H9 (cell line): ENCODE measurements at places on chromosomes 3 and 15. TPM values are rescaled to one million over a fixed set of nuclear protein-coding genes. Genes with fewer than 3 reads are reported as not detected.
A peak's percentile ranks its signal among the peaks of the same experiment; 100 is the strongest.

The CILP gene
- total RNA-seq, result 0.04 TPM in 1 of 2 replicates, not detected in the other

The CLDN16 gene
- not detected in 2 replicates for total RNA-seq

The DLL4 gene
- total RNA-seq, result 0.28 and 0.35 TPM in 2 replicates

The DHX36 gene
- total RNA-seq, result 103 and 106 TPM in 2 replicates

The ANO10 gene
- total RNA-seq, result 32.3 and 38.7 TPM in 2 replicates

The PLS1 gene
- total RNA-seq, result 20.0 and 20.4 TPM in 2 replicates

GRCh38 chr3:142976621-142977398 lies 13.3 kb upstream of the PAQR9 start:
- peak; percentile 45 for DNase-seq

DNA sequence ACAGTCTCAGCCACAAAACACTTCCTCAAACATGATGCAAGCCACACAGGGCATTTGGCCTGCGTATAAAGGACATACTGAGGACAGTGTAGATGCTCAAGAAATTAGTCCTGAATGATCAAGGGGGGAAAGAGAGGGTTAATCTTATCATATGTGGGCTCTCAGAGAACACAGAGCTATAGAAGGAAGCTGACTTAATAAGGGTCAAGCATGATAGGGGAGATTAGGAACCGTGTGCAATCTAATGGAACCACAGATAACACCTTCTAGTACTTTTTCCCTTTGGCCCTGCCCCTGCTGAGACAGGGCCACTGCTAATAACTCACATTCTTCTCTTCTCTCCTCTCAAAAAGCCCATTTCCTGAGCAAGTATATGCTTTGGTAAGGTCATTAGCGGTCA lies 114.1 kb upstream of the ADAMTS9 start:
- DNase-seq, result no peak

GRCh38 chr15:64009798-64010261 lies 36.5 kb downstream of the DAPK2 start:
- DNase-seq, result no peak

GRCh38 chr15:53461677-53462076 lies 297.8 kb downstream of the WDR72 start:
- no peak for DNase-seq

DNA sequence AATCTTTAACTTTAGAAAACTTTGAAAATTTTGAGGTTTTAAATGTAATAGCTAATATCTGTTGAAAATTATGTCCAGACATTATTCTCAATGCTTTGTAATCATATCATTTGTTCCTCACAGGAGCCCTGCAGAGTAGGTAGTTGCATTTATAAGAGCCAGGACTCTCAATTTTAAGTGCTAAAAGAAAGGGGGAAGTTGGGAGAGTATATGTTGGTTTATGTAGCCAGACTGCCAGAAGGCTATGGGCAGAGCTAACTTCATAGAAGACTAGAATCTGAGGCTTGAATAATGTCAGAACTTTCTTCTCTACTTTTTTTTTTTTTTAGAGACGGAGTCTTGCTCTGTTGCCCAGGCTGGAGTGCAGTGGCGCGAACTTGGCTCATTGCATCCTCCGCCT lies 9.1 kb downstream of the VPS8 start:
- no peak for DNase-seq

- no peak for DNase-seq
Measured at GRCh38 chr3:178129109-178129508, 407.1 kb upstream of the KCNMB2 start.

DNA sequence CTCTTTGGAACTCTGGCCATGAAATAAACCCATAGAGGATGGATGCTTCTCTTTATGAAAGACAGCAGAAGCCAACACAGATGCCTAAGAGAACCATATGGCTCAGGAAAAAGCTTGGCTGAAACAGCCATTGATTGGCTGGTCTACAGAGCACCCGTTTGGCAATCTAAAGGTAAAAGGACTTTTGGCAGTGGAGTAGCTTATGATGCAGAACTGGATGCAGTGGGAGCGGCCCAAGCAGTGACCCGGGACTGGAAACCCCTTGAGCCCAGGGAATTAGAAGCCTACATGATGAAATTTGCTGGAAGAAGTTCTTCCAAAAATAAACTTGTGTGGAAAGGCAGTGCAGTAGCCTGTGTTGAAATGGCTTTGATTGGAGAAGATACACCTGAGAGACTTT lies 360.2 kb downstream of the NR2F2 start:
- DNase-seq, result no peak
